Renal cortical epithelial cell (primary cell): ENCODE measurements at places on chromosomes 1 and 21.
A peak's percentile ranks its signal among the peaks of the same experiment; 100 is the strongest.

DNA sequence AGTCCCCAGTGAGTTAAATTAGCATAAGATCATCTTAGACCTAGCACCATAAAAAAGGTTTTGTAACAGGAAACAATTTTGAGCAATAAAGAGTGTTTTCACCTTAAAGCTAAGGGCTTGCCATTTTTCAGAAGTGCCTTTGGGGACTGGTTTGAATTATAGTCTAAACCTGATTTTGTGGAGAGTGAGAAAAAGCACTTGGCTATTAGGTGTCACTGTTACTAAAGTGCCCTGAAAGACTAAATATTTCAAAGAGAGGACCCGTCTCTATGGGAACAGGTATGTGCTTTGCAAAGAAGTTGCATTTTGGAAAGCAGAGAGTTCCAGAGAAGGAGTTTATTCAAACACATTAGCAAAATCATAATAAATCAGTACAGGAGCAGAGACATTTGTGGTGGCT is 9.1 kb downstream of the NTNG1 start:
- DNase-seq: no peak

DNA sequence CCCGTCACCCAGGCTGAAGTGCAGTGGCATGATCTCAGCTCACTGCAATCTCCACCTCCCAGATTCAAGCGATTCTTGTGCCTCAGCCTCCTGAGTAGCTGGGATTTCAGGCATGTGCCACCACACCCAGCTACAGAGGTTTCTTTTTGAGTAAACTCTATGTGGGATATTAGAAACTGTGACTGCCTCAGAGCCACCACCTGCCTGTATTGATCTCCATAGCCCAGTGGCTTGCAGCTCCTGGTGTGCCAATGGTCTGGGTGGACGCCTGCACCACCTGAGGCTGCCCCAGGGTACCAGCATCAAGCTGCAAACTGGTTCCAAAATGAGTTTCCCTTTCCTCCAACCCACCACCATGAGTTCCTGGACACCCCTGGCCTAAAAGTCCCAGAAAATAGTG is 89.7 kb upstream of the SLC44A3 start:
- no peak for DNase-seq

GRCh38 chr1:58003059-58003458 is 543.5 kb downstream of the OMA1 start:
- no peak for DNase-seq

DNA sequence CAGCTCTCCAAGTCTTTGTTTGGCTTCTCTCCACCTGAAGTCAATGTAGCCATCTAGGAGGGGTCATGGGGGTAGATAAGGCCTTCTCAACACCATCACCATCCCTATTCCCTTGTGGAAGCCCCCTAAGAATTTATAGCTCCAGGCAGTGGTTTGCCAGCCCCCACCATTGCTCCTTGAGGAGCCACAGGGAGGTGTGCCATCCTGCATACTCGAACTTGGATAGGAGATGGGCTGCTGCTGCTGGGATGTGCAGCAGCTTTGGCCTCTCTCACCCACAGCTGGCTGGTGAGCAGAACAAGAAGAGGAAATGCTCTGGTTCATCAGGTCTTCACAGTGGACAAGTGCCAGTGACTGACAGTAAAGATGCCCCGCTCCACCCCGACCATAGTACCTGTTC is 4.8 kb downstream of the NAXE start:
- DNase-seq: no peak

- DNase-seq: peak; percentile 92
Observed at GRCh38 chr1:209659909-209660308, 7.7 kb upstream of the LAMB3 start.

GRCh38 chr1:28893403-28894102 is 20.8 kb upstream of the EPB41 start:
- DNase-seq: peak; percentile 8

GRCh38 chr1:101847626-101848025 is 149.1 kb downstream of the OLFM3 start:
- no peak for DNase-seq

GRCh38 chr1:116817582-116818064 is 63.4 kb downstream of the CD2 start:
- peak; percentile 47 for DNase-seq

DNA sequence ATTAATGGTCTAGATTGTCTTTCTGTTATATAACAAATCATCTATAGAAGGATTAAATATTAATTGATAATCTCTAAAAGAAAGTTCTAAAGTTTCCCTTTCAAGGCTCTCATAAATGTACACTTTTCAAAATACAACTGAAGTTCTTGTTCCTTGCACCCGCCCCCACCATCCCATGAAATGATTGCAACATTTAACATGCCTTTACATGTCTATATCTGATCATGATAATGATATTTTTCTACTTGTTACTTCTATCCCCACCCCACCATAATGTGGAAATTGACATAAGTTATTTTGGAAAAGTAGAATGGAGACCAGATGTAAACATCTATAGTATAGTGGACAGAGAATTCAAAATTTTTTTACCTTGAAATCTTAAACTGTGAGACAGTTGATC is 186.6 kb downstream of the NTNG1 start:
- DNase-seq: no peak

- DNase-seq: no peak
Observed at GRCh38 chr1:207868251-207868773, 42.6 kb downstream of the CD34 start.

- no peak for DNase-seq
Observed at GRCh38 chr1:223733898-223734852, 21.8 kb downstream of the CAPN2 start.

- DNase-seq: no peak
Observed at GRCh38 chr21:29082046-29082815, 8.8 kb upstream of the CCT8 start.

GRCh38 chr1:169546087-169546995 is 39.9 kb downstream of the F5 start:
- peak; percentile 76 for DNase-seq

- DNase-seq: no peak
Observed at GRCh38 chr1:54594463-54594862, 28.9 kb downstream of the FAM151A start.

DNA sequence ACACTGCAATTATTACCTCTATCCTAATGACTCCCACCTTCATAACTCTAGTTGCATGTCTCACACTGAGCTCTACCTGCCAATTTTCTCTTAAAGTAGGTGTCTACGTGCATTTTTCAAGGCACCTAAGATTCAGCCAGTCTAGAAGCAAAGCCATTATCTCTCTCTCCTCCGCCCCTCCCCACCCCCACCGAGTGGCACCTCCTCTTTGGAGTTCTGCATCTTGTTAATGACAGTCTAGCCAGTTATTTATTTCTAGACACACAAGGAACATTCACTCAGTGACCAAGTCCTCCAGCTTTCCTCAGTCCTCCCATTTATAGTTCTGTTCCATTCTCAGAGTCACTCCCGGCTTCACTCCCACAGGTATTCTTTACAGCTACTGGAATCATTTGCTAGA is 47.6 kb downstream of the ASTN1 start:
- DNase-seq: no peak

- peak; percentile 32 for DNase-seq
Observed at GRCh38 chr21:35202431-35202830, 153.3 kb upstream of the RUNX1 start.

DNA sequence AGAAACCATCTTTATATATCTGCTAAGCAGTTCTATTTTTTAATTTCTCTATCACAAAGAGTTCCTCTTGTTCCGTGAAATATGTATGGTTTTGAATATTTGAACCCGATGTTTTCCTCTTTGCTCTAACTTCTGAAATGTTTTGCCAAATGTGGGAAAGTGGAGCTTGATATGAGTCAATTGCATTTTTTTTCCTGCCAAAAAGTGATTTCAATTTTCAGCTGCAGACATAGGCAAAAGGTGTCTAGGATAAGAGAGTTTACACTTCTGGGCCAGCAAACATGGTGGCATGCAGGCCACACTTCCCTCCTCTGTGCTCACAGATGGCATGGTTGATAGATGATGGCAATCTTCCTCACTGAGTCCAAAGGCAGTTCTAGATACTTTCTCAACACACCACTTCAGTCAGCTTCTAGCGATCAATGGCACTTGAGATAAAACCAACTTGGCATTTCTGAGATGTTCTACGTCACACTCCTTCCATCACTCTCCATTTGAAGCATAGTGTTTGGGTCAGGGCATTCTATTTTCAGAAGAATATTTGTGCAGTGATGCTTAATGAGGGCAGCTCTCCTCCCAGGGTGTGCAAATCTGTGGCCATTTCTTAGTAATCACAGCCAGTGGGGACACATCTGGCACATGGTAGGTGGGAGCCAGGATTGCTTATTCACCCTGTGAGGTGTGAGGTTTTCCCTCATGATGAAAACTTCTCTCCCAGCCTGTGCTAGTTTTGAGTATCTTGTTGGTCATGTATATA is 54.4 kb upstream of the SCAF4 start:
- DNase-seq: no peak

DNA sequence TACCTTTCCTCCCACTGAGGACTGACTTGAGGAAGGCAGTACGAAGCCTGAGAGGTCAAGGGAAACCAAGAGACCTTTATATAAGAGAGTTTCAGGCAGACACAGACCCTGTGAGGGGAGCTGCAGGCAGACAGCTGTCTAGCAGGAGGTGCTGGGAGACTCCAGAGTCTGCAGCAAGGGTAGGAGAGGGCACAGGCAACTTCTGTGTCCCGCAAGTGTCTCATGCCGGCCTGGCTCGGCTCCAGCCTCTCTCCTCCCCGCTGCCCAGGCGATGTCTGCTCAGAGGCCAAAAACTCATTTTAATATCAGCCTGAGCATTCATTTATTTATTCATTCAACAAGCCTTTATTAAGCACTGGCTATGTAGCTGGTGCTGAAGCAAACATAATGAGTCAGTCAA is 83.0 kb downstream of the KIRREL1 start:
- no peak for DNase-seq

DNA sequence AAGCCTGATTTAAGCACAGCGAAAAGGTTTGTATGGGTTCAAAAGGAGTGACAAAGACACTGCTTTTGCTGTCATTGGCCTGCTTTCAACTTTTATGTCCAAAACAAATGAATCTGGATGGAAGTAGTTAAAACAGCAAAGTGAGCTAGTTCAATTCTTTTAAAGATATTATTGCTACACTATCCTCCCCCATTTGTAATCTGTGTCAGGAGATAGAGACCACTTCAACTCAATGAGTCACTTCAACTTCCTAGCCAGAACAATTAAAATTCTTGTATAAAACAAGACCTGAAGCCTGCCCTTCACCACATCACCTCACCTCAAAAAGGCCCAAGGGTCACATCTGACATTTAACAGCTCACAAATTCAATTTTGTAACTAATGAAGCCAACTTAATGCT is 364.1 kb upstream of the LYPLAL1 start:
- DNase-seq: peak; percentile 71

GRCh38 chr1:165424454-165425216 is 20.3 kb downstream of the RXRG start:
- DNase-seq: no peak

DNA sequence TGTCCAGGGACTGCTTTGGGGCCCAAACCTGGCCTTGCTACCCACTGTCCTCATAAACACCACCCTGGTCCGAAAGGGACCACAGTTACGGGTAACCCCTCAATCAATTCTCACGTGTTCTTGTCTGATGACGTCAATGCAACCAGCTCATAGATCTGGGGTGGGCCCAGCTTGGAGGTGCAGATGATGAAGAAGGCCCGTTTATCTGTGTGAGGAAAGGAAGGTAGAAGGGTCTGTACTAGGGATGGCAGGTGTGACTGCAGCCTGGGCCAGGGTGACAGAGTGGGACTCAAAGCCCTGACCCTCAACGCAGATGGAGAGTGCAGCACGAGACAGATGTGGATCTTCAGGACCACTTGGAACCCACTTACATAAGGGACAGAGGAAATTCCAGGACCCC is 22.1 kb downstream of the LRRC71 start:
- no peak for DNase-seq

DNA sequence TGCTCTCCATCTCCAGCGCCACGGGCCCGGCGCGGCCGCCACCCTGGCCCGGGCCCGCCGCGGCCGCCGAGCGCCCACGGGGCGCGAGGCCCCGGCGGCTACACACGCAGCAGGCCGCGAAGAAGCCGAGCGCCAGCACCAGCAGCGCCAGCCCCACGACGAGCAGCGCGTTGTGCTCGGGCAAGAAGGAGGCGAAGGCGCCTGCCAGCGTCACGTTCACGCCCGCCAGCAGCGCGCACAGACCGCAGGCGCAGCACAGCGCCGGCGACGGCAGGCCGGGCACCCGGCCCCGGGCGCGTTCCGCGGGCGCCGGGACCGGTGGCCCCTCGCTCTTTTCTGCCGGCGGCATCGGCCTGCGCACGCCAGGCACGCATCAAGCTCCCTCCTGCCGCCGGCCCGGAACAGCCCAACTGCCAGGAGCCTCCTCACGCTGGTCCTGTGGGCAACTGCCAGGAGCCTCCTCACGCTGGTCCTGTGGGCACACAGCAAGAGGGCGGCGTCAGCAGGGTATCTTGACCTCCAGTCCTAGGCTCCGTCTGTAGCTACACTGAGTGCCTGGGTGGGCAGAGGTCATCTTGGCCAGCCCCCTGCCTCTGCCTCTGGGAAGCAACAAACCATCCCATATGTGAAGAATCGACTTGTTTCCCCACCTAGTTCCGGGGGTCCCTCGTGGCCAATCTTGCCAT is 18.1 kb downstream of the KNCN start:
- no peak for DNase-seq

GRCh38 chr1:226064816-226065248 is 2.3 kb downstream of the H3-3A start:
- peak; percentile 70 for DNase-seq

- no peak for DNase-seq
Observed at GRCh38 chr1:212605441-212606394, 2.8 kb upstream of the ATF3 start.

GRCh38 chr1:91609551-91609950 is 108.9 kb downstream of the CDC7 start:
- peak; percentile 88 for DNase-seq

- no peak for DNase-seq
Observed at GRCh38 chr1:57404884-57405283, 19.0 kb downstream of the DAB1 start.

GRCh38 chr1:1779691-1780597 is 1.7 kb upstream of the NADK start:
- peak; percentile 69 for DNase-seq

- DNase-seq: no peak
Observed at GRCh38 chr21:43733060-43733459, 14.1 kb downstream of the PDXK start.

DNA sequence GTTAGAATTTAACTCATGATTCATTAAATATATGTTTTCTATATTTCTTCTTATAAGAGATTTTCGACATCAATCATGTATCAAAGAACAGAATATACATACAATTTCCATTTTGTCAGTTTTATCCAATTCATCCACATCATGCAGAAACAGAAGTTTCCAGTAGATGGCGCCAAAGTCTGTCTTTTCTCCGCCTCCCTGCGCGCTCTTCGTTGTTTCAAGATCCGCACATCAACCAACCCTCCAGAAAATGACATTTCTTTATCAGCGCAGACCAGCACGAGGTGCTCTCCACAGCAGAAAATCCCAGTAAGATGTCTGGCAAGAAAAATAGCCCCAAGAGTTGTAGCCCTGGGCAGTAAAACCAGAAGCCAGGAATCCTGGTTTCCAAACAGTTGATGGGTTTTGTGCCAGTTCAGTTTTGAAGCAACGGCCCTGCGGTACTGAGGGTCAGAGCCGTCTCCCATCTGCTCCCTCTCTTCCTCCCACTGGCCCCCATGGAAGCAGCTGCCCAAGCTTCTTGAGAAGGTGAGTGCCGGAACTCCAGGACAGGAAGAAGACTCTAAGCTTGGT is 38.6 kb upstream of the GPR137B start:
- DNase-seq: peak; percentile 33

GRCh38 chr1:198970916-198971315 is 332.1 kb downstream of the PTPRC start:
- peak; percentile 77 for DNase-seq
